Calu3 (cell line): ENCODE measurements at places on chromosomes 7 and 10.
A peak's percentile ranks its signal among the peaks of the same experiment; 100 is the strongest.

DNA sequence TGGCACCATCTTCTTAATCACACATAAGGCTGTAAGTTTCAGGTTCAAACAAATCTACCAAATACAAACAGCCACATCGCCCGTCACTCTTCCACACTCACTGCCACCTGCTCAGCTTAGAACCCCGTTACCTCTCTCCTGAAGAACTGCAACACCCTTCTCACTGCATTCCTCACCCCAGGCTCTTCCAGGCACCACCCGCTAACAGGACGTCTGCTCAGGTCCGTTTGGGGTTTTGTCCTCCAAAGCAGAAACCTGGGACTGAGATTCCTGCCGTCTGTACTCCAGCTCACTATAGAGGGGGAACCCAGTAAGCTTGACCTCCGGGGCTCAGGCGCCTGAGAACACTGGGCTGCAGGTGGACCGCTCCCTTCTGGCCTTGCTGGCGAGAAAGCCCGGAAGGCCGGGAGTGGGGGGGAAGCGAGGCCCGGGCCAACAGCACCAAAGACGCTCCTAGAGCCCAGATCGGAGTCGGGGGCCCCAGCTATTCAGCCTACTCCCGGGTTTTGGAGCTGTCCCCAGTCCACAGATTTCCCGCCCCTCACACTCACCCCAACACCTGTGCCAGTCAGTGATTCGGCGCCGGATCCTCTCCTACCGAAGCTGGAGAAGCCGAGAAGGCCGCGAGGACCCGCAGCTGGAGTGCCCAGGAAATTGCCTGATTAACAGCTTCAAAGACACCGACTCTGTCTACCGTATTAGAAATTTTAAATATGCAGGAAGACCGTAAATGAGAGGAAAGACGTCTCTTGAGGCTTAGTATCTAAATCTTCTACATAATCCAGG lies at the start of gene AP3M1:
AP3M1 (minus strand) TSS at position 625 of the 786 bp plus-strand sequence. CDS start 12,449 bp downstream, outside the sequence.
- DNase-seq: peak; percentile 80

GRCh38 chr7:43782768-43783555 lies 24.5 kb downstream of the BLVRA start:
- no peak for DNase-seq

DNA sequence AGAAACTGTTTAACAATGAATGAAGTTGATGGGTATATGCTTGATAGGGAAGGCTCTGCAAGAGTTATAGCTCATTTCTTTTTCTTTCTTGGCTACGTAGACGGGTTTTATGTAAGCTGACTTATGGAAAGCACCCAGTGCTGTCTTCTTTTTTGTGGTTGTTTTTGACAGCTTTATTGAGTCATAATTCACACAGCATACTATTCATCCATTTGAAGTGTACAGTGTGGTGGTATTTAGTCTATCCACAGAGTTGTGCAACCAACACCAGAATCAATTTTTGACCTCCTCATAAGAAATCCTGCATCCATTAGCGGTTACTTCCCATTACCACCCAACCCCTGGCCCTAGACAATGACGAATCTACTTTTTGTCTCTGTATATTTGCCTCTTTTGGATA lies 240.6 kb upstream of the KIAA1217 start:
- DNase-seq: no peak

GRCh38 chr7:69676247-69676646 lies 78.0 kb downstream of the AUTS2 start:
- DNase-seq: no peak

- DNase-seq: no peak
Measured at GRCh38 chr10:131081376-131081775, 230.1 kb downstream of the TCERG1L start.

- DNase-seq: no peak
Measured at GRCh38 chr10:113610631-113611601, 52.9 kb downstream of the NRAP start.

- DNase-seq: no peak
Measured at GRCh38 chr7:47481541-47482012, 100.3 kb downstream of the TNS3 start.

GRCh38 chr7:55488804-55489340 lies 83.4 kb downstream of the VOPP1 start:
- DNase-seq: no peak

- DNase-seq: no peak
Measured at GRCh38 chr7:3201306-3201705, 99.7 kb upstream of the SDK1 start.

DNA sequence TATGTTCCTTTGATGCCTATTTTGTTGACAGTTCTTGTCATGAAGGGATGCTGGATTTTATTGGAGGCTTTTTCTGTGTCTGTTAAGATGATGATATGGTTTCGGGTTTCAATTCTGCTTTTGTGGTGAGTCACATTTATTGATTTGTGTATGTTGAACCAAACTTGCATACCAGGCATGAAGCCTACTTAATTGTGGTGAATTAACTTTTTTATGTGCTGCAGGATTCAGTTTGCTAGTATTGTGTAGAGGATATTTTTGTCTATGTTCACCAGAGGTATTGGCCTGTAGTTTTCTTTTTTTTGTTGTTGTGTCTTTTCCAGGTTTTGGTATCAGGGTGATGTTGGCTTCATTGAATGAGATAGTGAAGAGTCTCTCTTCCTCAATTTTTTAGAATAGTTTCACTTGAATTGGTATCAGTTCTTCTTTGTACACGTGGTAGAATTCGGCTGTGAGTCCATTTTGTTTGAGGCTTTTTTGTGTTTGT lies 345.9 kb downstream of the KIF20B start:
- DNase-seq: no peak

DNA sequence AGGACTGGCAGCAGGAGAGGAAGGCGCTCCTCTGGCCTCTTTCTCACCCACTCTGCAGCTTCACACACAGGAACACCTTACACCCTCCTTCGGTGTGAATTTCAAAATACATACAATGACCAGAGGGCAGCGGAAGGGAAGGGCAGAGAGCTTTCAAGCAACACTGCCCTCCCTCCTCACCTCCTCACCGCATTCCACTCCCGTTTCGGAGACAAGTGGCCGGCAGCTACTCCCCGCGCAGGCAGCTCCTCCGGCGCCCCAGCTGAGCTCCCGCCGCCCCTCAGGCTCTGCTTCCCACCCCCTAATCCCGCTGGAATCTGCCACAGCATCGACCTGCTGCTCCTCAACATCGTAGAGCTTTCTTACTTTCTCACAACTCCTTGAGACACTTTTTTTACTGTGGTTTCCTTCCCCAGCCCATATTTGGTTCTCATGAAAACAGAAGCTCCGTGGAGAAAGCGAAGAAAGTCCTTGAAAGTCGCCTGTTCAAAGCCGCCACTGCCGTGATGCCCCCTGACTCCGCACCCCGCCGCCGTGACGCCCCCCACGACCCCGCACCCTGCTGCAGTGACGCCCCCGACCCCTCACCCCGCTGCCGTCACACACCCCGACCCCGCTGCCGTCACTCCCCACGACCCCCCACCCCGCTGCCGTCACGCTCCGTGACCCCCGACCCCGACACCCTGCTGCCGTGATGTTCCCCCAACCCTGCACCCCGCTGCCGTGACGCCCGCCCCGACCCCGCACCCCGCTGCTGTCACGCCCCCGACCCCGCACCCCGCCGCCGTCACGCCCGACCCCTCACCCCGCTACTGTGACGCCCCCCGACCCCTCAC lies 14.6 kb upstream of the GPER1 start:
- DNase-seq: no peak

GRCh38 chr10:33935350-33935749 lies 600.9 kb upstream of the NRP1 start:
- no peak for DNase-seq

GRCh38 chr7:130622866-130623265 lies 45.7 kb downstream of the COPG2 start:
- no peak for DNase-seq

- no peak for DNase-seq
Measured at GRCh38 chr7:92762851-92763250, 73.5 kb downstream of the CDK6 start.

GRCh38 chr10:81145975-81146374 lies 608.3 kb downstream of the SH2D4B start:
- DNase-seq: no peak

GRCh38 chr10:124632064-124632531 lies 112.1 kb downstream of the FAM53B start:
- DNase-seq: no peak

- DNase-seq: no peak
Measured at GRCh38 chr7:155964543-155964942, 152.3 kb upstream of the SHH start.

- no peak for DNase-seq
Measured at GRCh38 chr7:1707756-1708595, 37.9 kb downstream of the ELFN1 start.

DNA sequence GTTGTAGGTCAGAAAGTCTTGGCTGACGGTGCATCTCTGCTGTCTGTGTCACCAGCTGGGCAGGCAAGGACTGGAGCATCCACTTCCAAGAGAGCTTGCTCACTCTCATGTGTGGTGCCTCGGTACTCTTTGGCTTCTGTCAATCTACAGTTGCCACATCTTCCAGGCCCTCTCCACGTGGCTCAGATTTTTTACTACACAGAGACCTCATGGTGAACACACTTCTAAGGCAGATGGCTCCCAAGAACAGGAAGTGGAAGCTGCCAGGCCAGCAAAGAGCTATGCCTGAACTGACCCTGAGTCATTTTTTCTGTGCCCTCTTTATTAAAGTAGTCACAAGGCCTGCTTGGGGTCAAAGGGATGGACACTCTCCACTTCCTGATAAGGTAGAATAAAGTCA lies 351.5 kb upstream of the AUTS2 start:
- no peak for DNase-seq

- no peak for DNase-seq
Measured at GRCh38 chr10:77120012-77120411, 517.6 kb downstream of the KCNMA1 start.

DNA sequence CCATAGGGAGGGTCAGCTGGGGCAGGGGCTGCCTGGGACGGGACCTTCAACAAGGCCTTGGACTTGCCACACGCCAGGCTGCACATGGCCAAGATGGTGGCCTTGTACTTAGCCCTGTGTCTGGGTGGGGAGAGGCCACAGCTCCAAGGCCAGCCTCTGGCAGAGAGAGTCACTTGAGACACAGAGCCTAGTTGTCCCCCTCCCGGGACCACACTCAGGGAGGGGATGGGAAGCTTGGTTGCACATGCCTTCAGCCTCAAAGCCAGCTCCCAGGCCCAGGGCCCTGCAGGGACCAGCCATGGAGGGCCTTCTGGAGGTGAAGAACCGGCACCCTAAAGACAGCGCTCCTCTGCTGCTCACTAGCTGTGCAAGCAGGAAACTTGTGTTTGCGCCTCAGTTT lies 16.7 kb downstream of the MMRN2 start:
- no peak for DNase-seq

GRCh38 chr10:43952760-43953159 lies 304.1 kb upstream of the ZNF32 start:
- DNase-seq: no peak

DNA sequence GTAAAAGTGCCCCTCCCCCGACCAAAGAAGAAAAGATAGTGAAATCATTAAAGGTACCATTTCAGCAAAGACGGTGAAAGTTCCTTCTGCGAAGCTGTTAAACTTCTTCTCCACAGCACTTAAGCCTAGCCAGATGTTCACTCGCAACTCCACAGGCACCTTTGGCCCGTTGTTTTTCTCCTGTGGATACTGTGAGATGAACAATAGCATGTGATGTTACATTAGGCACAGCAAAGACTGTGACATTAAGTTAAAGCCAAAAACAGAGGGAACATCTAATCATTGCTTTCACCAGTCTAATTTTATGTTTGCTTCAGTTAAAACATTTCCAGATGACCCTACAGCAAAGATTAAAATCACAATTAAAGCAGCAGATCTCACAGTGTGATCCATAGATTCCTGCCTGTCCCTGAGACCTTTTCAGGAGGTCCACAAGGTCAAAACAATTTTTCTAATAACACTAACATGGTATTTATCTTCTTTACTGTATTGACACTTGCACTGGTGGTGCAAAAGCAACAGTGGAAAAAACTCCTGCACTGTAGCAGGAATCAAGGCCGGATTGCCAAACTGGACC lies 112.5 kb downstream of the MYOF start:
- no peak for DNase-seq

DNA sequence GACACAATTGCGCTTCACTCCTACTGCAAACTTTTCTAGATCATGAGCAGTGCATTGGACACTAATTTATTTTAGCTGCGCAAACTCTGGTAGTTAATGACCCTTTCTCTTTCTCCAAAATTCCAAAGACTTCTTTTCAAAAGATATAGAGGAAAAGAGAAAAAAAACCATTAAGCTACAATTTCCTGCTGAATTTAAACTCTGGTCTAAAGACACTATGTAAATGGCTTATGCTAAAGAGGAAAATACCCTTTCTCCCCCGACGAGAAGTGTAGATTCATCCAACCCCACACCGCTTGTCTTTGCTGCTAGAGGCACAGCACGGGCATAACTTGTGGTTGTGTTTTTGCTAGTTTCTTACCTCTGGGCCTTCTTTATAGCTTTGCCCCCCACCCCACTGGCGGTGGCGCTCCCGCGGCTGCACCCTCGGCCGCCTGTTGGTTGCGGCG lies 84.1 kb downstream of the SNX10 start:
- DNase-seq: no peak

DNA sequence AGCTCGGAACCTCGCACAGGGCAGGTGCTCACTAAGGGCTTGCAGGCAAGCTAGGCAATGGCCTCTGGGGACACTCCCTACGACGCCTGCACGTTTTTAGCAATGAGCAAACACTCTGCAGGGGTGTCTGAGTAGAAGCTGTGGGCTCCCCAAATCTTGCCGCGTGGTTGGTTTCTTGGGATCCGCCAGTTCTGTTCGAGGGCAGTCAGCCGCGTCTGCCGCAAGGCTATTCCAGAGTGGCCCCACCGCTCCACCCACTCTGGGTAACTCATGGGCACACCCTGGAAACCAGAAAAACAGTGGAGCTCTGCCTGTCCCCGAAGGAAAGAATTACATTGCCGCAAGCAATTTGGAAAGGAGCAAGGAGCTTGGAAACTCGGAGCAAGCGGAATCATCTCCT lies 189.3 kb upstream of the LYZL2 start:
- DNase-seq: no peak

GRCh38 chr7:1257221-1257620 lies 24.5 kb downstream of the UNCX start:
- no peak for DNase-seq

DNA sequence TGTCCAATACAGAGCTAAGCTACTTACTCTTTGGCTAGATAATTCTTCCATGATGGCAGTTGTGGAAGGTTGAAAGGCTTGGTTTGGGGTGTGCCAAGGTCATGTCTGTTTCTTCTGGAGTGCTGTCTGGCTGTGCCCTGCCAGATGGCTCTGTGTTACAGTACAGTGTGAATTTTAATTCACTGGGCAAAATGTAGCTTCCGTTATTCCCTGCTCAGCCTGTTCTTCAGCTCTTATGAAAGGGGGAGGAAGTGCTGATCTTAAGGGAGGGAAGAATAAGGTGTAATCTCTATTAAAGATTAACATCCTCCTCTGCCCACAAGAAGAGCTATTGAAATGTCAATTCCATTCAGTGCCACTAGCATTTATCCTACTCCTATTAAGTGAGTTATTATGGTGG lies 52.2 kb downstream of the SND1 start:
- DNase-seq: peak; percentile 47
